COR-L47 (cell line): ENCODE measurements at places on chromosomes 11 and 22.

DNA sequence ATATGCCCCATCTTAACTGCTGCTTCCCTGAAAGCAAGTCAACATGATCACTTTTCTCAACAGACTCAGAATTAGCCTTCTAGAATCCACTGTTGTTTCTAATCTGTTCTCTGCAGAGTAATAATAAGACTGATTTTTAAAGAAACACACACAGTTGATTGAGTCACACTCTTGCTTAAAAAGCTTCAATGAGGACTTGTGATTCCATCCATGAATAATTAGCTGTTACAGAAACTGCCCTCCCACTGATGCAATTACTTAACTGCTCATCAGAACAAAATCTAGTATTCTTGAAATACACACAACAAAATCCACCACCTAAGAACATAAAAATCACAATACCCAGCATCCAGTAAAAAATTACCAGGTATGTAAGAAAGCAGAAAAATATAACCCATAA, 100.5 kb upstream of the TIMP3 start:
- DNase-seq: no peak

- DNase-seq: no peak
These were observed 42.8 kb downstream of the TRIOBP start for GRCh38 chr22:37739611-37740049.

DNA sequence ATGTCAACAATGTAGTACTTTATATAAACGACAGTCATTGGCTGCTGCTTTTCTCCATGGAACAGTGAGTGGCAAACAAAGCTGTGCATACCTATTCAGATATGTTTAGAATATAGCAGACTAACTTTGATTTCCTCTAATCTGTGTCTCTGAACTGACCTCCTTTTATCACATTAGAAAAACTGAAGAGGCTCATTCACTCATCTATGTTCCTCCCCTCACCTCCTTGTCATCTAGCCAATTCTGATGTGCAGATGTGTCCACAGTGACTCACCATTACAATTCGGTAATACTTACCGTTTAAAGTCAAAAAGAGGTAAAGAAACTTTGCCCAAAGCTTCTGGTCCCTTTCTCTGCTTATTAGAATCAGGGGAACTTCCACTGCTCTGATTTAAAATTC, 51.5 kb upstream of the RPS13 start:
- DNase-seq: no peak

DNA sequence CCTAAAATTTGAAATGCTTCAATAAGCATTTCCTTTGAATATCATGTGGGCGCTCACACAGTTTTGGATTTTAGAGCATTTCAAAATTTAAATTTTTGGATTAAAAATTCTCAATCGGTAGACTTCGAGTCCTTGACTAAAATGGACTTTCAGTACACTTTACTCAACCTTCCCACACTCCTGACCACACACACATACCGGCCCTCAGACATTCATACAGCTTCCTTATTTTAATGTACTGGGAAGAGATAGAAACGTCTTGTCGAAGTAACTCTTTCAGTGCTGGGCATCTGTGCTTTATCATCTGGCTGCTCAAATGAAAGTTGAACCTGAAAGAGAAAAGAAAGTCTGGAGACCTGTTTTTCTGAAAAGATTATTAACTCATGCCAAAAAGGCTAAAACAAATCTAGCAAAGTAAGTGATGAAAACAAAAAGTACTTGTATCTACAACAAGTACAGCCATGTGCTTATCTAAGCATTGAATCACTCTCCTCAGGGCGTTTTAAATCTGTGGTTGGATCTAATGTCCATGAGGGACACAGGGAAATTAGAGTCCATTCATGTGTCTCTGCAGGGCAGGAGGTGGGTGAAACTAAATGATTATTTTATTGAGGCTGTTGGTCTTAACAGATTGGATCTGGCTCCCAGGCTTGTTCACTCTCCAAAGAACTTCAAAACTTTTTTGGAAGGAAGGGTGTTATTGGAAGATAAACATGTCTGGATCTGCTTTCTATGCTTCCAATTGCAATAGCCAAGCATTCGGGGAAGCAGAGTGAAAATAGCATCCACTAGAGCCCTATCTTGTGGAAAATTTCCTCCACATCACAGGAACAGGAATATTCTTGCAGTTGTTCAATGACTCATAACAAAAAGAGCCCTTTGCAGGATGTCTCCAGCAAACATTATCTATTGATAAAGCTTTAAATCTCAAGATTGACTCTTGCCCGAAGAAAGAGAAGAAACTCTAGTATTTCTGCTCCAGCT, 47.0 kb downstream of the CARD18 start:
- DNase-seq: no peak

DNA sequence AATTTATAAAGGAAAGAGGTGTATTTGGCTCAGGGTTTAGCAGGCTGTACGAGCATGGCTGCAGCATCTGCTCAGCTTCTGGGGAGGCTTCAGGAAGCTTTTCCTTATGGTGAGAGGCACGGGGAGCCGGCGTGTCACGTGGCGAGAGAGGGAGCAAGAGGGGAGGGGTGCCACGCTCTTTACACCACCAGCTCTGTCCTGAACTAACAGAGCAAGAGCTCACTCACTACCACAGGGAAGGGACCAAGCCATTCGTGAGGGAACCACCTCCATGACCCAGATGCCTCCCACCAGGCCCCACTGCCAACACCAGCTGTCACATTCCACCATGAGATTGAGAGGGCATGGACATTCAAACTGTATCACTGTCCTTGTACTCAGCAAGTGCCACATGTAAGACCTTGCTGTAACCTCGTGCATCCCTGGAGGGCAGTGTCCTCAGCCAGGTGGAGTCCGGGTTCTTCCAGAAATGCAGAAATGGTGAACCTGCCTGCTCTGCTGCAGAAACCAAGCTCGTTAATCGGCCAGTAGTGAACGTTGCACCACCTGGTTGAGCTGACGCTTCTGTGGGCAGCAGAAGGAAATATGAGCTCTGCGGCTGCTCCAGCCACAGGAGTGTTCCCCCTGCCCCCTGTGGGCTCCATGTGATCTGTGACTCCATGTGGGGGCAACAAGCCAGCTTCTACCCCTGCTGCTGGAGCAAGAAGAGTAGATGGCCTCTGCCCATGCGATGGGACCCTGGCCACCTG, 368.6 kb downstream of the TBC1D22A start:
- no peak for DNase-seq

DNA sequence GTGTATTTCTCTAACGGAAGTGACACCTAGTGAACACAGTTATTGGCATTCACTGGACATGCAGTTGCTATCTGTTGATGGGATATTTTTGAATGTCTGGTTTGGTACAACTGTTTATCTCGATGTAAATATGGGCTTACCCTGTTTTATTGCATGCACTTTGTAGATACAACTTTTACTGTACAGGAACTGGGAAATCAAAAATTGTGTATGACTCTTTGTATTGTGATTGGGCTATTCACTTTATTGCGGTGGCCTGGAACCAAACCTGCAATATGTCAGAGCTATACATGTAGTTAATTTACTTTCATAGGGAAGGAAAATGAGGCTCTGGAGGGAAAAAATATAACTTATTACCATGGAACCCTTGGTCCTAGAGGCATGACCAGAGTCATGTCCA, 380.7 kb upstream of the KIRREL3 start:
- DNase-seq: no peak

DNA sequence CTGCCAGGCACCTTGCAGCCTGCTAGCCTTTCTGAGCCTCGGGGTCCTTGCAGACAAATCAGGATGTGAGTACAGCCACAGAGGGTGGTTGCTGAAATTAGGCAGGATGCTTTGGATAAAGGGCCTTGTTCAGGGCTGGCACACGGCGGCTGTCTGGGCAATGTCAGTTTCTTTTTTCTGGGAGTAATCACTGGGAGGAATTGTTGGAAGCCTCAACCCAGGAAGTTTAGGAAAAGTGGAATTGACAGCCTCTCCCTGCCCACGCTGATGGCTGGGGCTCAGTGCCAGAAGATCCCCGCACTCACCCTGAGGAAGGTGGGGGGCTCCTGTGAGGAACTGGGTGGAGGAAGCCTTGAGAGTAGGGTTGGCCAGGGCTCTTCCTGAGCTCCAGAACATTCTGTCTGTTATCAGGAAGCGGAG, 37.4 kb downstream of the CD82 start:
- DNase-seq: no peak

GRCh38 chr11:68518191-68518590, 57.6 kb downstream of the PPP6R3 start:
- no peak for DNase-seq

GRCh38 chr11:103586756-103587155, 449.7 kb upstream of the DDI1 start:
- DNase-seq: no peak

- no peak for DNase-seq
These were observed 370.8 kb downstream of the CTTN start for GRCh38 chr11:70769106-70769505.

- DNase-seq: no peak
These were observed 6.8 kb upstream of the OR2AT4 start for GRCh38 chr11:75103380-75104026.

- DNase-seq: no peak
These were observed 29.6 kb downstream of the PRDM10 start for GRCh38 chr11:129973068-129973467.

- DNase-seq: no peak
These were observed 39.4 kb downstream of the FBLN1 start for GRCh38 chr22:45542001-45542520.

DNA sequence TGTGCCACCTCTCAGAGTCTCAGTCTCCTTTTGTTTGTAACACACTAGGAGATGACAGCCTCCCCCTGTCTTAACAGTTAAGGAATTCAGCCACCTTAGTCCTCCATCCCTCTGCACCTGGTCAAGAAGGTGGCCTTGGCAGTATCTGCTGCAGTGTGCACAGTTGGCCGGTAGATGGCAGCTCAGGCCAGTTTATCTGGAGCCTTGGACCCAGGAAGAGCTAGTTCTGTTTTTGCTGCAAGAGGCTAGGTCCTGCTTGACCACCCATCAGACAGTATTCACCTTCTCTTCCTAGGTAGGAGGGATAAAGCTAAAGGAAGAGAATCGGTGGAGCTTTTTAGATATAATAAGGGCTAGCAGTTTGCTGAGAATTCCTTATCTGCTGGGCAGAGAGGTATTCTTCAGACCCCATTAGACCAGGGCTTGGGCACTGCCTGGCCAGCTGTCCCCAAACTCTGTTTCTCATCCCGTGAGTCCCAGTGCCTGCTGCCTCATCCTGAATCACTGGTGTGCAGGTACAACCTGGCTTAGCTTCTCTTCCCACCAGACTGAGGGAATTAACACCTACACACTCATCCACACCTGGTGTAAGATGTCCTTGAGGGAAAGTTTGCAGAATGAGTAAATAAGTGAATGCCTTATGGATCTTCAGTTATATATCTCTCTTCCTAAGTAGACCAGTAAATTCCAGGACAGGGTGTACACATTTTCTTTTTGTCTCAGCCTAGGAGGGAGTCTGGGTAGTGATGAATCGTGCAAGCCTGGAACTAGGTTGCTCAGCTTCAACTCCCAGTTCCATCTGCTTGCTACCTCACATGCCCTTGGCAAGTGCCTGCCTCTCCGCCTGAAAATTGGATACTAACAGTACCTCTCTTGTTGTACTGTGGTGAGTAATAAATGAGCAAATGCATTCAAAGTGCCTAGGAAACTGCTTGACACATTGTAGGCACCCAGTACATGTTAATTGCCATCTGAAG, 70.8 kb upstream of the NARS2 start:
- peak; percentile 56 for DNase-seq

- no peak for DNase-seq
These were observed 37.0 kb upstream of the TIMP3 start for GRCh38 chr22:32764330-32765131.

GRCh38 chr11:70671083-70671482, 272.8 kb downstream of the CTTN start:
- DNase-seq: peak; percentile 40

DNA sequence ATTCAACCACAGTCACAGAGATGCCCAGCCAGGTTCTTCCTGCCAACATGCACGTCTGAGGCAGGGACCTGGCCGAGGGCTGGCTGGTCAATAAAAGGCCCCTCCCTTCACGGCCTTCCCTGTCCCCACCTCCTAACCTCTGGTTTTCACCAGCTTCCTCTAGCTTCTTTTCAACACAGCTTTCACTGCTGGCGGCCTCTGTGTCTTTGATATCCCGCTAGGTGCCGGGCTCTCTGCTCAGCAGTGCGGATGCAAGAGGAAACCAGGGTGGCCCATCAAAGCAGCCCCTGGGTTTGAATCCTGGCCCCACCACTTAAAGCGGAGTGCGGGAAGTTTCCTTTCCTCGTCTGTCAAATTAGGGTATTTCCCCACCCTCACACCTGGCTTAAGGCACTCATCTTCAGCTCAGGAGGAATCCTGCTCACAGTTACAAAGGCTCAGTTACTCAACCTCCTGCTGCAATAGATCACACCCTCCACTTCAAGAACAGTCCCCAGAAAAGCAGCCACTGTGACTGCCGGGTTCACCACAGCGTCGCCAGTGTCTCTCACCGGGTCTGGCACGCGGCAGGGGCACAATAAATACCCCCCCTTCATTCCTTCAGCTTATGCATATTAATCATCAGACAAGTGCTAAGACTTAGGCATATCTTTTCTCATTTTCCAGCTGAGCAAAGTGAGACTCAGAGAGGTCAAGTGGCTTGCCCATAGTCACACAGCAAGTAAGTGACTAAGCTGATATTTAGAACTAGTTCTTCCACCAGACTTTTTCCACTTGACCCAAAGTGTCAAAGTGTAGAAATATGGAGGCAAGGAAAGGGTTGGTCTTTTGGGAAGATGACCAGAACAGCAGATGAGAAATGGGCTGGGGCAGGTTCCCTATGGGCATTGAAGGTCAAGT, 45.7 kb downstream of the TXN2 start:
- no peak for DNase-seq

DNA sequence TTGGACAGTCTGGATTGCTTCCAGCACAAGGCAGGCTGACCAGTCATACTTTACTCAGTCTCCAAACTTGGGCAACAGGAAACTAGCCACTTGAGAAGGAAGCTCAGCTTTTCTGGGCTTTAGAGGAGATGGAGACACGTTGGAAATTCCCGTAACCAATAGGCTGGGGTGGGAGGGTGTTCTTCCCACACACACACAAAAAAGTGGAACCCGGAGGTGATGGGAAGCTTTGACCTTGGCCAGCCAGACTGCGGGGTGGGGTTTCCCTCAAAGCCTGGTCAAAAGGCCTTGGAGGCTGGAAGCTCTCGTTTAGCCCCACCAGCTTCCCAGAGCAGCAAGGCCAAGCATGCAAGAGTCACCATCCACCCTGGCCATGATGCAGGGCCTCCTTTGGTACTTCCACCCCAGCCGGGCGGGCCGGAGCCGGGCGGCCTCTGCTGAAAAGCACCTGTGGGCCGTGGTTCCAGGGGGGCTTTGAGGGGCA, 126.2 kb downstream of the BCR start:
- DNase-seq: no peak

- DNase-seq: peak; percentile 7
These were observed 92.3 kb upstream of the TEAD1 start for GRCh38 chr11:12581923-12582322.

GRCh38 chr11:106520146-106520912, 442.9 kb downstream of the AASDHPPT start:
- no peak for DNase-seq

DNA sequence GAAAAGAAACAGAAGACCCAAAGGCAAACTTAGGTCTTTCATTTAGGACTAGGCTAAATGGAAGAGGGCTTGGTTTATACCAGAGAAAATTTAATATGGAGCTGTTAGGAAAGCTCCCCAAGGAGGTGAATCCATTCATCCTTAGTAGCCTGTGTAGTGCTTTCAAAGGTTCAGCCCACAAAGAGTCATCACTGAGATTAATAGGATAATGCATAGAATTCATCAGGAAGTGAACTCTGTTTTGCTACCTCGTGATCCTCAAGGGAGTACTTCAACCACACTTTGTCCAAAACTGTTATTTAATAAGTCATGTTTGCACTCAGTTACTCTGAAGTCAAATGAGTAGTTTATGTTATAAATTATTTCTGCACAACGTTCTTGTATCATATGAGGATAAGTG, 43.3 kb upstream of the MMP7 start:
- no peak for DNase-seq
